ENCODE measurements at places on chromosomes 6 and 20.

GRCh38 chr6:87483929-87484328, 11.2 kb downstream of the SLC35A1 start:
- DNase-seq, result no peak

DNA sequence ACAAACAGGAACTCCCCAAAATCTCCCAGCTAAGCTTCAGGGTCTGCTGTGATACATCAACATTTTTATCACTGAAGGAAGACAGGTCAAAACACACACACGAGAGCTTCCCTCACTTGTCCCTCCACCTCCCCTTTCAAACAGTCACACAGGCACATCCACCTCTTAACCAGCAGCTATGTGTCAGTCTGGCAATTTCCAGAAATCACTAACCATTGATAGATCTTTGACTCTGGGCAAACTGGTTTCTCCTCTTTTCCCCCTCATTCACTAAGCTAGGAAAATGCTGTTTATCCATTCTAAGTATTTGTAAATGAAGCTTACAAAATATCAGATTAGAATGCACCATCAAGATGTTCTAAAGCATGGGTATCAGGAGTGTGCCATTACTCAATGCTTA, 87.8 kb downstream of the DCDC2 start:
- DNase-seq, result no peak

DNA sequence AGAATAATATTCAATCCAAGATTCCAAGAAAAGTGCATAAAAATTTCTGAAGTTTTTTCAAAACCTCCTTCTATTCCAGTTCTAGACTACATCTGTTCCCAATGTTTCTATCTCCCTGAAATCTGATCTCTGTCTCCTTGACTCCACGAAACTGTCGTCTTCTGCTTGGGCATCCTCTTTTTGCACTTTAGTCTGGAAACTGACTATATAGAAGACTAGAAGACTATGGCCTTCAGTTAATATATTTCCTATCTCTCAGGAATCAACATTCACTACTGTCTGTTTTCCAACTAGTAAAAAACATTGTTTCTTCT, 745.4 kb upstream of the ADGRB3 start:
- DNase-seq, result no peak

DNA sequence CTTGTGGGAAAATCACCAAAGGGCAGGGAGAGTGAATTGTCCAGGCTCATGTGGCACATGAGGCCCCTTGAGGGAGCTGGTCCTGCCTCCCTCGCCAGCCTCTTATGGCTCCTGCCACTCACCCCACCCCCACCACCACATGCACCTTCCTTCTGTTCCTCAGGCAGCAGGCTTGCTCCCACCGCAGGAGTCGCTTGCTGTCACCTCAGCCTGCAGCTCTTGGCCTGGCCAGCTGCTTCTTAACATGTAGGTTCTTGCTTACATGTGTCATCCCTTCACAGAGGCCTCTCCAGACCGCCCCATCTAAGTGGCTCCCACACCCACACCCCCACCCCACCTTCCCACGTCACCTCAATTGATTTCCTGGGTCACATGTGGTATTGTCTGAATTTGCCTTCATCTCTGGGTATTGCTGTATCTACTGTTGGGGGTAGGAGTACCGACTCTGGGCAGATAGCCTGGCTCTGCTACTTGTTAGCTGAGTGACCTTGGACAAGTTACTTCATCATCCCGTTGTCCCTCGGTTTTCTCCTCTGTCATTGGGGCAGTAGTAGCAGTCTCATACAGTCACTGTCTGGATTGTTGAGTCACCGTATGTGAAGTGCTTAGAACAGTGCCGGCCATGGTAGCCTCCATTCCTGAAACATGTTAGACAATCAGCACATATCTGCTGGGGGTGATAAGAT, 41.7 kb downstream of the SLC9A8 start:
- no peak for DNase-seq

- no peak for DNase-seq
These were observed 62.1 kb downstream of the CEBPB start for GRCh38 chr20:50252701-50253100.

- DNase-seq, result no peak
These were observed 289.0 kb downstream of the SYNE1 start for GRCh38 chr6:152348116-152348515.
